Activated CD4-positive, alpha-beta T cell treated with anti-CD3 and anti-CD28 coated beads, Interleukin-2, amount 10 ng/mL, durations not matched to agents 7 days and 5 days (primary cell): ENCODE measurements at places on chromosomes 12 and 14. TPM values are rescaled to one million over a fixed set of nuclear protein-coding genes. Genes with fewer than 3 reads are reported as not detected.

Gene IFT43
- 4.5 TPM for total RNA-seq

Gene JPH4
- not detected for total RNA-seq

Gene CRIP1
- 753 TPM for total RNA-seq

Gene EFS
- not detected for total RNA-seq

Gene MYF5
- not detected for total RNA-seq

Gene EML1
- not detected for total RNA-seq

Gene SLC8A3
- not detected for total RNA-seq

Gene SLC5A8
- total RNA-seq, result not detected

Gene DAO
- total RNA-seq, result not detected

Gene SRRM4
- not detected for total RNA-seq

Gene KRT71
- total RNA-seq, result not detected

Gene ETFBKMT
- total RNA-seq, result 1.2 TPM

Gene PTPRQ
- not detected for total RNA-seq

Gene TMTC2
- total RNA-seq, result 1.8 TPM

Gene SERPINA6
- total RNA-seq, result not detected

Gene LTBP2
- total RNA-seq, result 0.12 TPM

Gene CLEC14A
- total RNA-seq, result not detected

Gene TMPRSS12
- total RNA-seq, result not detected

Gene KRT75
- total RNA-seq, result not detected

Gene GSC
- not detected for total RNA-seq

Gene FGF6
- total RNA-seq, result not detected

Gene NKX2-8
- total RNA-seq, result not detected

Gene AMN
- total RNA-seq, result 0.15 TPM

Gene LPAR5
- 6.2 TPM for total RNA-seq

Gene LTB4R2
- 21.7 TPM for total RNA-seq

Gene ACVR1B
- 5.5 TPM for total RNA-seq

Gene CCDC63
- not detected for total RNA-seq

Gene BEST3
- not detected for total RNA-seq

Gene SPATS2
- total RNA-seq, result 20.3 TPM

Gene SBNO1
- total RNA-seq, result 38.1 TPM
